ENCODE measurements at places on chromosomes 4 and X. TPM values are rescaled to one million over a fixed set of nuclear protein-coding genes. Genes with fewer than 3 reads are reported as not detected.

SULT1E1 gene
- not detected for total RNA-seq

TENM3 gene
- 13.8 TPM for total RNA-seq

SCD5 gene
- total RNA-seq, result 6.4 TPM

VCX3A gene
- not detected for total RNA-seq

CRMP1 gene
- total RNA-seq, result 0.07 TPM

Measured in NCI-H460 (cell line).